ENCODE measurements at places on chromosomes 4 and X.

- DNase-seq: no peak
Measured at GRCh38 chrX:43556207-43556606, 99.9 kb upstream of the MAOA start.

GRCh38 chrX:1481636-1482529, 29.2 kb upstream of the ASMTL start:
- DNase-seq: peak; percentile 53

- DNase-seq: no peak
Measured at GRCh38 chr4:147778942-147779341, 47.1 kb downstream of the ARHGAP10 start.

DNA sequence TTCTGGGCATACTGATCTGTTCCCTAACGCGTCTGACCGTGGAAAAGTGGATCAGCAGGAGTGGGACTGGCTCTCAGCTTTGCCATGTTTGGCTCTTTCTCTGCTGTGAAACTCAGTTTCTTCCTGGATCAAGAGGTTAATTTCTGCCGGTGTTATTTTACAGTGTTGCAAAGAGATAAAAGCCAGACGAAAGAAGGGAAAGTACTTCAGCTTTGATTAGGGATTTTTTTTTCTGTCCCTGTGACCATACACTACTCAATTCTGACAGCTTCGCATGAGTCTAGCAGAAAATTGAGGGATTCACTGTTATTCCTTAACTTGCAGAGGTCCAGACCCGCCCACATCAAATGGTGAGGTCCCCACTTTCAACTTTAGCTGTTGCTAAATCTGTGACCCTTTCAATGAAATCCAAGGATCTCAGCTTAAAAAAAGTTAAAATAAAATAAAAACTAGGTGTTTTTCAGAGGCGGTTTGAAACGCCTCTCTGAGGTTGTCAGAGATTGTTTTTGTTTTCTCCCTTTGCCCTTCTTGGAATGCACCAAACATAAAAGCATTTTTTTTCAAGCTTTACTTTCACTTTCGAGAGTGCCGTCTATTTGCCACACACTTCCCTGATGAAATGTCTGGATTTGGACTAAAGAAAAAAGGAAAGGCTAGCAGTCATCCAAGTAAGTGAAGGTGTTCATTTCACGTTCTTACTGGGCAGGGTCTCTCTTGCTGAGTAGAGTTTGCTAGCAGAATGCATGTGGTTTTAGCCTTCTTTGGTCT, at the start of gene TLR3:
Gene TLR3, plus strand, starts transcription at position 576 of the 768 bp plus-strand sequence. CDS start 7,464 bp downstream, outside the sequence.
- no peak for DNase-seq

DNA sequence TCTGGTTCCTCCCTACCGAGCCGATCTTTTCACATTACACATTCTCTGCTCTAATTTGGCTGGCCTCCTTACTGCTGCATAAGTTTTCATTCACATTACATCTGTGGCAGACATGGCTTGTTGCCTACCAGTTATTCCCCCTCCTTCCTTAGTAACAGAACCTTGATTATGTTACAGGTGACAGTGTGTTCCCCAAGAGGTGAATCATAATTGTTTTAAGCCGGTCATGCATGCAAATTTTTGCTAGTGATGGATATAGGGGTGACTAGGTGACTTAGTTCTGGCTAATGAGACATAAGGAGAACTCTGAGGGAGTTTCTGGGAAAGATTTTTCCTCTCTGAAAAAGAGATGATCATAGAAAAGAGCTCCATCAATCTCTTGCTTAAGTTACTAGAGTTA, 8.4 kb upstream of the LAMP2 start:
- DNase-seq: no peak

DNA sequence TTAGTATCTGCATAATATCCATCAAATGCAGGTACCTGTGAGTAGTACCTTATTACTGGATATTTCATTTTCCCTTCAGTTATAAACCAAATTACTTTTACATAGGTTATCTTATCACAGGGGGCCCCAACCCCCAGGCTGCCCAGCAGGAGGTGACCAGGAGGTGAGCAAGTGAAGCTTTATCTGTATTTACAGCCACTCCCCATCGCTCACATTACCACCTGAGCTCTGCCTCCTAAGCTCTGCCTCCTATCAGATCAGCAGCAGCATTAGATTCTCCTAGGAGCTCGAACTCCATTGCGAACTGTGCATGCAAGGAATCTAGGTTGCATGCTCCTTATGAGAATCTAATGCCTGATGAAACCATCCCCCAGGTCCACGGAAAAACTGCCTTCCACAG, 6.3 kb downstream of the PRSS12 start:
- no peak for DNase-seq

- DNase-seq: no peak
Measured at GRCh38 chrX:9577555-9577954, 112.7 kb downstream of the TBL1X start.

DNA sequence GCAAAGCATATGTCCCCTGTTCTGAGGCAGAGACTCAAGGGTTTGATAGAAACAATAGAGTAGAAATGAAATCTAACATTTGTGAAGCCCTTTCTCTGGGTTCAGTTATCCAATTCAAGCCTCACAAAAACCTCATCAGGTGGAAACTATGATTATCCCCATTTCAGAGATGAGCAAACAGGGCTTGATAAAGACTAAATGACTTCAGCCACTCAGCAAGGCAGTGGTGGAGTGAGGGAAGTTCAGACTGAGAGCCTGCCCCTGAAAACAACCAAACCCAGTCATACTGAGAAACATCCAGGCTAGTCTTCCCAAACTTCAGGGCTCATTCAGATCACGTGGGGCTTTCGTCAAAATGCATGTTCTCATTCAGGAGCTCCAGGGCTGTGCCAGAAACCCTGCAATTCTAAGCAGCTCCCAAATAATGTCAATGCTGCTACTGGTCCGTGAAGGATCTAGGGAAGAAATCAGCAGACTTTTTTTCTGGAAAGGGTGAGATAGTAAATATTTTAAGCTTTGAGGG, 109.6 kb upstream of the KIT start:
- no peak for DNase-seq

- DNase-seq: no peak
Measured at GRCh38 chr4:173235050-173235449, 66.4 kb downstream of the GALNT7 start.

- DNase-seq: no peak
Measured at GRCh38 chrX:68588602-68589371, 58.7 kb upstream of the STARD8 start.

- DNase-seq: no peak
Measured at GRCh38 chr4:160809576-160809975, 1354.2 kb downstream of the FSTL5 start.

DNA sequence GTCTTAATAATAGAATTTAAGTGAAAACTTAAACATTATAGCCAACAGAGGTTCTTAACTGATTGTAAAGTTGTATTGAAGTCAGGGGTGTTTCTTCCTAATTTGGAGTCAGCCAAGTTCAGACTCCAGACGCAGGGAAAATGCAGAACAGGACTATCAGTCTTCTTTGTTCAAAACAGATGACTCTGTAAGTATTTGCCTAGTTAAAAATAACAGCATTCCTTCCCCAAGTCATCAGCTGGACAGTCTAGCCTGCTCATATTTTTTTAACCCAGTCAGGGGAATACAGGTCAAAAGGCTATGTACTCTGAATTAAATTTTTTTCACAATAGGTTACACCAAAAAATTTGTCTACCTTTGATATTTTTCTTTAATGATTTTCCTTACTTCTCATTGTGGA, 73.8 kb upstream of the DCLK2 start:
- no peak for DNase-seq

GRCh38 chr4:113106108-113106507, 56.7 kb downstream of the ANK2 start:
- peak; percentile 11 for DNase-seq

GRCh38 chr4:138897811-138898226, 117.8 kb upstream of the NOCT start:
- DNase-seq: peak; percentile 77

DNA sequence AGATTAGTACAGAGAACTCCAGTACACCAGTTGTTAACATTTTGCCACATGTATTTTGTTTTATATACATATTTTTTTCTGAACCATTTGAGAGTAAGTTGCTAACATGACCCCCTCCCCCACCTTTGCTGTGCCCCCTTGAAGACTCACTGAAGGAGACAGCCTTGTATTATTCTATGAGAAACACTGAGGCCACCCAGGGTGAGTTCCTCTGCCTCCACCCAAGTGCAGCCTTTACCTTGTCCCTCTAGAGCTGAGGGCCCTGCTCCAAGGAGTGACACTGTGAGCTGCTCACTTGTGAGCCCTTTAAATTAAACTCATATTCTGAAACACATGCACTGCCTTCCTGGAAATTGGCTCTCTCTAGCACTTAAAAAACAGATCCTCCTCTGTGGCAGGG, 21.1 kb downstream of the KIT start:
- no peak for DNase-seq

GRCh38 chrX:39969099-39969818, 128.5 kb downstream of the BCOR start:
- no peak for DNase-seq

DNA sequence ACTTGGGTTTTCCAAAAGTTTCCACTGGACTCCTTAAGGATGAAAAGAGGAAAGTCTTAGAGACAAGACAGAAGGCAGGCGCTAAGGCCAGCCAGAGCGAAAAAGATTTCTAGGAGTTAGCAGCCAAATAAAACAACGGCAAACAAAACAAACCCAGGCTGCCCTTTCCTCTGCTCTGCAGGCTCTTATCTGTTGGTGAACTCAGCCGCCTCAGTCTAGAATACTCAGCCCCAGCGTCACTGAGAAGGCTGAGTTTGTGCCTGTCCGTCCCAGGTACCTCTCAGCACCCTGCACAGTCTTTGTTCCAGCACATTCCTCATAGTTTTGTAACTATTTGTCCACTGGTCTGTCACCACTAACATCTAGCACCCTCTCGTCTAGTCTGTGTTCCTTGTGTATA, 75.6 kb upstream of the FAM9C start:
- no peak for DNase-seq

GRCh38 chrX:10126044-10126443, 30.7 kb upstream of the CLCN4 start:
- no peak for DNase-seq

GRCh38 chrX:129361576-129361975, 161.7 kb downstream of the SMARCA1 start:
- DNase-seq: no peak

GRCh38 chr4:78551420-78552351, at the start of gene ANXA3:
Gene ANXA3 (plus strand): TSS chr4:78551770. CDS start chr4:78554474, 2,704 bp downstream.
- no peak for DNase-seq

GRCh38 chrX:7941390-7942042, 14.3 kb upstream of the PNPLA4 start:
- no peak for DNase-seq

- DNase-seq: no peak
Measured at GRCh38 chr4:15557786-15558550, 88.3 kb downstream of the CC2D2A start.

GRCh38 chr4:81465406-81466340, 6.0 kb downstream of the RASGEF1B start:
- DNase-seq: no peak

DNA sequence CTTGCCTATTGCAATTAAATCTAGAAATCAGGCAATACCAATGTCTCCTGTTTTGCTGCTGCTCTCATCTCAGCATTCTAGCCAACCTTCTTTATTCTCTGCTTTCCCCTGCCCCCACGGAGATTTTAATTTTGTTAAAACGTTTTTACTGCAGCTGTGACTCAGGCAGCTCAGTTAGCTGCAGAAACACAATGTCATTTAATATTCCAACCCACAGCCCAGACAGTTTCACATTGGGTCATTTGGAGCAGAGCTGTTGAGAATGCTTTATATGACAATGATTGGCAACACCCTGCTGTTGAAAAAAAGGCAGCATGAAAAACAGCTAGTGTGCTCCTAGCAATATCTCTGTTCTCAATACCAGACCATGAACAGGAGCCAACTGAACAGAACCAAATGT, 12.6 kb upstream of the SLC10A4 start:
- no peak for DNase-seq

DNA sequence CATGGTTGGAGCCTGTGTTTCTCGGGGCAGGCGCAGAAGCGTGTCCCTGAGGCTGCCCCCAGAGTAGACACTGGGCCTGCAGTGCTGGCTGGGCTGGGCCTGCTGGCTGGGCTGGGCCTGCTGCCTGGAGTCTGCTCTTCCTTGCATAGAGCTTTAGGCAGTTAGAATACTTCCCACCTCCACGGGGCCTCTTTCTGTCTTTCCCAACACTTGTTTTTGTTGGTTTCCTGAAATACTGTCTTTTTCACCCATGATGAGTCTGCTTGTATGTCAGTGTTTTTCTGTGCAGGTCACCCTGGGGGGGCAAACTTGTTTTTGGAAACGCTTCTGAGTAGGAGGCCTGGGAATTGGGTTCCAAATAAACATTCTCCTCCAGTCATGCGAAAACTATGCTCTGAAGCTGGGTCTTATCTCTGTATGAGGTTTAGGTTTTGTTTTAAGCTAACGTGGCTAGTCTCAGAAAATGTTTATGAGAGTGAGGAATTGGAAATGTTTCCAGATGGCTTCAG, 32.2 kb downstream of the TRMT44 start:
- DNase-seq: no peak

GRCh38 chr4:18022572-18023050, 1.1 kb upstream of the LCORL start:
- DNase-seq: no peak

DNA sequence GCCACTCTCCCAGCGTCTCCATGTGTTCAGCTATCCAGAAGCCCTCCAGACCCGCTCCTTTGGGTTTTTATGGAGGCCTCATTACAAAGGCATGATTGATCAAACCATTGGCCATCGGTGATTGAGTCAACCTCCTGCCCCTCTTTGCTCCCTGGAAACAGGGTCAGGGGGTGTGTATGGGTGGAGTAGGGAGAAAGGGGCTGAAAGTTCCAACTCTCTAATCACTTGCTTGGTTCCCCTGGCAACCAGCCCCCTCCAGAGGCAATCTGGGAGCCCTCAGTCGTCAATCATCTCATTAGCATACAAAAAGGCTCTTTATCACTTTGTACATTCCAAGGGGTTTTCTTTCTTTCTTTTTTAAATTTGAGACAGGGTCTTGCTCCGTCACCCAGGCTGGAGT, 2.3 kb downstream of the TRIM2 start:
- no peak for DNase-seq

GRCh38 chr4:26782830-26783202, 77.8 kb upstream of the STIM2 start:
- DNase-seq: no peak

DNA sequence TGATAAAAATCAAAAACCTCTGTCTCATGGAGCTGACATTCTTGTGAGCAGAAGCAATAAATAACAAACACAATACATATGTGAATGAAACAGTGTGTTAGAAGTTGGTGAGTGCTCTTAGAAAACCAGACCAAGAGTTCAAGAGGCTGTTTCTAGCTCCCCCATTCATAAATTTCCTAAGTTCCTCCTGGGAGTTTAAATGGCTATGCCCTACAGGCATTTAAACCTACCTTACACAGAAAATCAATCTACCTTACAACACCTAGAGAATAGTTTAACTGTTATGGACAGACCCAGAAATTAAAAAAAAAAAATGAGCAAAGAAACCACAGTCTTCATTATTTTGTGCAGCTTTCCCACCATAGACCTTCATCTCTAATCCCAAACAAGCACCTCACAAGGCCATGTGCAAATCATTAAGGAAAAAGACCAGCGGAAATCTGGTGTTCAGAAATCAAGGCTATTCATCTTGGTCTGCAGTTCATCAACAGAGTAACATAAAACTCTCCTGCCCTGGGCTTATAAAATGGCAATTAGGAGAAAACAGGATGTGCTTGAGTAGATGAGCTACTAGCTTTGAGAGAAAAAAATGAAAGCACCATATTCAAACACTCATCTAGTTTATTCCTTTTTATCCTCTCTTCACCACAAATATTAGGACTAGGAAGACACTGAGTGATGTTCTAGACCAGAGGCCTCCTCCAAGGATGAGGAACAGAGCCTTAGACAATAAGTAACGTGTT, 147.2 kb downstream of the SHROOM3 start:
- DNase-seq: no peak

GRCh38 chr4:41287005-41287404, 30.3 kb downstream of the UCHL1 start:
- no peak for DNase-seq

- peak; percentile 89 for DNase-seq
Measured at GRCh38 chrX:120428309-120428708, 40.8 kb downstream of the LAMP2 start.

All from LNCaP clone FGC (cell line).